Epithelial cell of prostate (primary cell): ENCODE measurements at places on chromosomes 11 and 22.

DNA sequence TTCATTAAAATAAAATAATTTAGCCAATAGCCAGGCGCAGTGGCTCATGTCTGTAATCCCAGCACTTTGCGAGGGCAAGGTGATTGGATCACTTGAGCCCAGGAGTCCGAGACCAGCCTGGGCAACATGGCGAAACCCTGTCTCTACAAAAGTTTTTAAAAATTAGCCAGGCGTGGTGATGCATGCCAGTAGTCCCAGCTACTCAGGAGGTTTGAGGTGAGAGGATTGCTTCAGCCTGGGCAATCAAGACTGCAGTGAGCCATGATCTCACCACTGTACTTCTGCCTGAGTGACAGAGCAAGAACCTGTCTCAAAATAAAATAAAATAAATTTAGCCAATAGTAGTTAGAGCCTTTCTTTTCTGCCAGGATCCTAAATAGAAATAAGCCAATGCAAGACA lies 12.2 kb downstream of the HPS5 start:
- no peak for DNase-seq

DNA sequence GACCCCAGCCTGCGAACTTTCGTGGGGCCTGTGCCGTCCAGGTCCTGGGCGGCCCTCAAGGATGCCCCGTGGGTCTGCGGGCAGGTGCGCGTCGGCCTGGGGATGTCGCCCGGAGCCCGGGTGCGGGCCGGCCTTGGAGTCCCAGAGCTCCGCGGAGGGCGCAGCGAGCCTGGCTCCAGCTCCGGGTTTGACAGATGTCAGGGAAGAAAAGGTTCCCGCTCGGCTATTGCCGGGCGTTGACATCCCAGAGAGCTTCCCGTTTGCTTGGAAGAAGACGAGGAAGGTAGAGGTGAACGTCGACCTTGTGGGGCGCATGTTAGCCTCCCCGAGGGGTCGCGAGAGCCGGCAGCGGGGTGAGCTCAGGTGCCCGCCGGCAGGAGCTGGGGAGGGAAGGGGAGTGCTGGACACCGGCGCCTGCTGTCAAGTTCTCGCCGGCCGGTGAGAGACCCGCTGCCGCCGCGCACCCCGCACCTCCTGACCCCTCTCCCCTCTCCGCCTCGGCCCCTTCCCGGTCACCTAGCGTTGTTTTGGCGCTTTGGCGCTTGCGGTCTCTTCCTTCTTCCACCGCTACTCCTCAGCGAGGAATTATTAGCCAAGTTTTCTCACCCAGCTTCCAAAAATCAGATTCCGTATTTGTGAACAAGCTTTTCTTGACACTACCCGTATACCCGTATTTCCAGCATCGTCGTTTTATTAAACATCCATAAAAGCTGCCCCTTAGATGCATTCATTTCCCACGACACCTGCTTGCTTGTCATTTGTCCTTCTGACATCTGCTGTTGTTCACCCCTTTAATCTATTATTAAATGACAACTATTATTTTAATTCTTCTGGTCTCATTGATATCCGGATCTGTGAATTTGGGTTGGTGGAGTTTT lies 1.3 kb downstream of the BMAL1 start:
- DNase-seq: no peak

DNA sequence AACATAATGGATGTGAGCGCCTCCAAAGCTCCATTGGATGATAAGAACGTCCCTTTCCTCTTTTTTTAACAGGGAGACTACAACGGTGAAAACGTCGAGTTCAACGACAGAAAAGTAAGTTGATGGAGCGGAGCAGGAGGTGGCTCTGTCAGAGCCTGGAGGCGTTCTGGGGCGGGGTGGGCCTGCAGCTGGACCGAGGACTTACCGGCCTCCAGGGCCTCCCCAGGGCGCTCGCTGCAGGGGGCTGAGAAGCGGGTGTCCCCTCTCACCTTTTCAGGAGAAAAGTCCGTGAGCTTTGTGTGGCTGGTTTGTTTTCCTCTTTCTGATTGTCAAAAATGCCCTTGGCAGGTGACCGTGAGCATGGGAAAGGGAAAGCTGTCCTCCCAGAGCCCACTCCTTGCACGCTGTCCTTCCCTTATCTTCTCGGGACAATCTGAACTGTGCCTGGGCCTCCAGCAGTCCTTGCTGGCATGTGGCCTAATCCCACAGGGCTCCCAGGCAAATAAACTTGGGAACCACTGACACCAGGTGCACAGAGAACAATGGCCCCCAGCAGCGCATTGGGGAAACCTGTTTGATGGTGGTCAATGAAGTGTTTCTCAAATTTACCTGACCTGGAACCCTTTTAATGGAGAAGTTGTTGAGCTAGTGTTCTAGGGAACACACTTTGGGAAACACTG lies 38.4 kb downstream of the ANO1 start:
- DNase-seq: no peak

- no peak for DNase-seq
These were observed 11.8 kb upstream of the IGLL1 start for GRCh38 chr22:23591846-23592245.

DNA sequence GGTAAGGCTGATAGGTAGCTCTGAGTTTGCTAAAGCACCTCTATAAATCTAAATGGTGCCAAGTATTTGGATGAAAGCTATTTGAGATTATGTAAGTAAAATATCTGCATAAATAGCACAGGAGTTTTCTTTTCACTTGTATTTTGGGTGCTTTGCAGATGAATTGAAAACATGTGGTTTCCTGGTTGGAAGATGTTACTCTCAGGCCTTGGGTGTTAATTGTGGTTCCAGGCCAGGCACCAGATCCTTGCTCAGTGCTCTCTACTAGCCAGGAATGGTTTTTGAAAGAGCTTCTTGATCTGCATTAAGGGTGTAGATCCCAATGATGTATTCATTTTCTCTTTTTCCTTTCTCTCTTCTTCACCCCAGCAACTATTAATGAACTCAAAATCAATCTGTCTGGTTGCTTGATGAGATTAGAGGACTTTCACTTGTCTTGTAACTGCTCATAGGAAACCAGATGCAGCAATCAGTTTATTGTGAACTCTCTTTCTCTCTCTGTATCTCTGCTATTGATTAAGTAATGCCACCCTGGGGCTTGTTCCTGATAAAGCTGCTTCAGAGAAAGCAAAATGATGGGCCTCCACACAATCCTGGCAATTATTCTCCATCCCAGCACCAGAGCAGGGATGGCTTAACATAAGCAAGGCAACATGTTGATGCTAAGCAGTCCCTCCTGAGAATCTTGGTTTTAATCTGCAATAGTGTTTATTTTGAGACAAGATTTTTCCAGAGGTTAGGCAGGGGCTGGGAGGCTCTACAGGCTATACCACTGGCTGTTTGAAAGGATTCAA lies 147.0 kb upstream of the NTM start:
- DNase-seq: no peak
